Kasumi-1 (cell line): ENCODE measurements at places on chromosomes 3 and 15.

DNA sequence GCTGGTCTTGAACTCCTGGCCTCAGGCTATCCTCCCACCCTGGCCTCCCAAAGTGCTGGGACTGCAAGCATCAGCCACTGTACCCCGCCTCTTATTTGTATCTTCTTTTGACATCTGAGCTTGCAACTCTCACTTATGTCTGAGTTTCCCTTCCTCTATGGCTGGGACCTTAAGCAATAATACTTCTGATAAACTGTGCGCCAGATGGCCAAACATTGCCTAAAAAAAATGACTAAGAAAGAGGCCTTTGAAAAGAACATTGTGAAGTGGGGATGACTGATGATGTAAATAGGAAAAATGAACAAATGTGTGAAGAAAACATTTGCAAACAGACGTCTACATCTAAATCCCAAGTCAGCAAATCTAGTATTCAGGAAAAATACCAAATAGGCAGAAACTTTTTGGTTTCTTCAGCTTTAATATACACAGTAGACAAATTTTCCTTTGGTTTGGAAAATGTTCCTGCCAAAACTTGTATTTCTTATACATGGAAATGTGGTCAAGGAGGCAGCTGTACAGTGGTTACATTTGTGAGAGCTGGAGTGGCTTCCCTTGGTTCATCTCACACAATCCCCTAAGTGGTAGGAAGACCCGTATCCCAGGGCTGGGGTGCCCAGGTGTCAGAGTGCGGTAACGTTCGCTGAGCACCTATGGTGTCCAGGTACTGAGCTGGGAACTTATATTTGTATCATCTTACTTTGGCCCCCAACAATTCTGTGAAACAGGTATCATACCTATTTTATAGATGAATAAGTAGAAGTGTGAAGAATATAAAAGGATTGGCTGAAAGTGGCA lies 11.6 kb upstream of the TFRC start:
- DNase-seq: no peak

DNA sequence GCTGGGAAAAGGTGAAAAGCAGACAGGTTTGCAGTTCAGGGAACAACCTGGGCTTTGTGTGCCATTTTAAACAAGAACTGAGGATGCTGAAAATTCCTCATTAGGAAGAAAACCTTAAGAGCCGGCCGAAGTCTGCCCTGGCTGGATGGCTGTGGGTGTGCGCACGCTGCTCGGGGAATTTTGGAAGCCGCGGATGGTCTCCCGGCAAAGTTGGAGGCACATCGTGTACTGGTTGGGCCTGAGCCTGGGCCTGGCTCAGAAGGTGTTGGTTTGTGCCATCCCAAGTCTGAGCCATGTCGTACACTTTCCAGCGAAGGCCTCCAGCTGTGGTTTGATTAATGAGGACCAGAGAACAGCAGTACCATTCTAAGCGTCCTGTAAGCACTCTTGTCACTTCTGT lies 188.2 kb downstream of the ATP10A start:
- DNase-seq: no peak

DNA sequence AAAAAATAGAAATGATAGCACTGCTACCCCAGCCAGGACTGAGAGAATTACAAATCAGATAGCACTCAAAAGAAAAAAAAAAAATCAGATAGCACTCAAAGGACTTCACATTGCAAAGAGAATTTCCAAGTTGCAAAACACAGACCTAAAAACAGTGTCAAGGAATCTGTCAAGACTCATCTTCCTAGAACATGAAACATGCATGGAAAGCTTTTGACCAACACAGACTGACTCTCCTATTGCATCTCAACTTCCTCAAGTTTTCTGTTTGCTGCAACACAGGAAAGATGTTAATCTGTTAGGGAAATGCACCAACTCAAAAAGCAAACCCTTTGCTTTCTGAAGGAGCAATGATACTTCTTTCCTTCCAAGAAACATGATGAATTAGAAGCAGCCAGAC lies 42.3 kb downstream of the RAB27A start:
- DNase-seq: peak; percentile 25

DNA sequence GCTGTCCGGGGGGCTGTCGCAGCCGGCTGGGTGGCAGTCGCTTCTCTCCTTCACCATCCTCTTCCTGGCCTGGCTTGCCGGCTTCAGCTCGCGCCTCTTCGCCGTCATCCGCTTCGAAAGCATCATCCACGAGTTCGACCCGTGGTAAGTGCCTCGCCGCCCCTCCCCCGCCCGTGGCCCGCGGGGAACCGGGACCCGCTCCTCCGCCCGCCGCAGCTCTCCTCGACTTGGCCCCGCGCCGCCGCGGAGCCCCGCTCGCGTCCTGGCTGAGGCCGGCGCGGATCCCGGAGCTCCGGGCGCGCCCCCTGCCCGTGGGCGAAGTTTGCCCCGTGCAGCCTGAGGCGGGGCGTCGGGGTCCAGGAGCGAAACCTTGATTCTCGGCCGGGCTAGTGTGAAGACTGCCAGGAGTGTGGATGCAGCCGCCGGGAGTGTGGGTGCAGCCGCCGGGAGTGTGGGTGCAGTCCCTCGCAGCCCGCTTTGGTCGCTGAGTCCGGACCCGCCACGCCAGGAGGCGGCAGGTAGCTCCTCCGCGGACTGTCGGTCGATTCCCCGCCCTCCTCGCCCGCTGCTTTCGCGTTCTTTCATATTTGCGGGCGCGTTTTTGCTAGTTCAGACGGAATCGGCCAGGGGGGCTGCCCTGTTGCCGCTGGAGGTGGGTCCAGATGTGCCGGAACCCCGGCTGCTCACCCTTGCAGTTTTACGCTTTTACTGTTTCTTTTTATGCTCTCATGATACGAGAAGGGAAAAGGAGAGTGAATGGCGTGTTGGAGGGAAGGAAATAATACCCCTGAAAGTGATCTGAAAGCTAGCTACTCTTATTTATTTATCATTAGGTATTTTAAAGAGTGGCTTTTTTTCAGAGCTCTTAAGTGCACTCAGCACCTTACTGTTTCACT lies 692 bp downstream of the STT3B start:
- peak; percentile 56 for DNase-seq

DNA sequence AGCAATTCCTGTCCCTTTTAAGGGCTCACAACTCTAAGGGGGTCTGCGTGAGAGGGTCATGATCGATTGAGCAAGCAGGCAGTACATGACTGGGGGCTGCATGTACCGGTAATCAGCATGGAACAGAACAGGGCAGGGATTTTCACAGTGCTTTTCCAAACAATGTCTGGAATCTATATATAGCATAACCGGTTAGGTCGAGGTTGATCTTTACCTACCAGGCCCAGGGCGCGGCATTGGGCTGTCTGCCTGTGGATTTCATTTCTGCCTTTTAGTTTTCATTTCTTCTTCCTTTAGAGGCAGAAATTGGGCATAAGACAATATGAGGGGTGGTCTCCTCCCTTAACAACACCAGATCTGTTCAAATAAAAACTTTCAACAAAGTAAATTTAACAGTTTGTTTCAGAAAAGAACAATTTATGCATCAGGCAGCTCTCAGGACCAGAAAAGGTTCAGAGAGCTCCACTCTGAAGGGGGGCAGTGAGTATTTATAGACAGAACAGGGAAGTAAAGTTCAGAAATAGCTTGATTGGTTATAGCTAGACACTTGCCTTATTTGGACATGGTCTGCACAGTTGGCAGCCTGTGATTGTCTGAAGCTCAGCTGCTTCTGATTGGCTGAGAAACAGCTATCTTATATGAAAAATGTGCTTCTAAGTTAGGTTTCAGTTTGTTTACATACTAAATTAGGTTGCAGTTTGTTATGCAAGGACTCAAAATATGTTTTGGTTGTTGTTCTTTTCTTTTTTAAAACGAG lies 17.2 kb upstream of the B4GALT4 start:
- peak; percentile 29 for DNase-seq

DNA sequence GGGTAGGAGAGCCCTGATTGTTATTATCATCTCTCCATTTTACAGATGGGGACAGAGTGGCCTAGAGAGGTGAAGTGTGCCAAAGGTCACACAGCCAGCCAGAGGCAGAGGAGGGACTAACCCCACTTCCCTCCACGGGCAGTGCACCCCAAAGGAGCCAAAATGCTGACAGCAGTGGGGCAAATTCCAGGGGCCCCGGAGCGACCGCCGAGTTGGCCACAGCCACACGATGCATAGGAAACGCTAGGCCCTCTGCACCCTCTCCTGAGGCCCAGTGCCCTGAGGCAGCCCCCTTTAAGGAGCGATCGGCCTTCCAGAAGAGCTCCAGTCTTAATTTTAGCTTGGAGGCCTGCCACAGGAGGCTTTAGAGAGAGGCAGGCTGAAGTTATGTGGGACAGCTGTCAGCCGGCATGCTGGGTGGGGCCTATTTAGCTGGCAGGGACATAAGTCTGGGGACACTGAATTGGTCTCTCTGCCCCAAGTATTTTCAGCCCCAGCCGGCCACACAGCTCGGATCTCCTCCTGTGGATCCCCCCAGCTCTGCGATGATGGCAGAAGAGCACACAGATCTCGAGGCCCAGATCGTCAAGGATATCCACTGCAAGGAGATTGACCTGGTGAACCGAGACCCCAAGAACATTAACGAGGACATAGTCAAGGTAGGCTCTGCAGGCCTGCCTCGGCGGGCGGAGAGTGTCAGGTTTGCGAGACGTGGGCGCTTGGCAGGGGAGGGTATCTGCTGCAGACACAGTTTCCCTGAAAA lies at the start of gene CAV3:
TSS of gene CAV3 (plus strand) at position 471 of the 763 bp plus-strand sequence. CDS start at position 546, 75 bp downstream.
- DNase-seq: no peak
